ENCODE measurements at places on chromosomes 4 and X. TPM values are rescaled to one million over a fixed set of nuclear protein-coding genes. Genes with fewer than 3 reads are reported as not detected.

DNA sequence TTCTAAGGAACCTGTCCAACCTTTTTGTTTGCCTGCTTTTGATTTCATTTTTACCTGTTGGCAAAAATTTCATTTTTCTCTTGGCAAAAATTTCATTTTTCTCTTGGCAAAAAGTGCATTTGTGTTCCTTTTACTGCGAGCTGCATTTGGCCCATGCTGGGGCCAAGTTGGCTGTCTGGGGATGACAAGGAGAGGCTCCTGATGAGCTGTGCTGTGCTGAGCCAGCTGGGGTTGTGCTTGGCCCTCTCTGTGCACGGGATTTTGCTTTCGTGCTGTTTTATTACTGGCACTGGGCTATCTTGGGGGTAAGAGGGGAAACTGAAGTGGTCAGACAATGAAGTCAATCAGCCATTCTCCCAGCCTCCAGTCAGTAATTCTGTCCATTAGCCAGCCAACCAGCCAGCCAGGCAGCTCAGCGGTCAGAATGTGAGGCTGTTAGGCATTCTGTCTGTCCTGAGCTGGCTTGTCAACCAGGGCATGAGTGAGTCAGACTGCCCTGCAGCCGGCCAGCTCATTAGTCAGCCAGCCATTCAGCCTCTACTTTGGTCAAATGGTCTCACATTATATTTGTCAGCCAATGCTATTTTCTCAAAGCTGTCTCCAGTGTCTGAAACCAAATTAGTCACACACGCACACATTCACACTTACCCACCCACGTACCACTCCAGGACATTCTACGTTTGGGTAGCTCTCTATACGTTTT, 56.9 kb upstream of the PRPS1 start:
- no peak for DNase-seq

DNA sequence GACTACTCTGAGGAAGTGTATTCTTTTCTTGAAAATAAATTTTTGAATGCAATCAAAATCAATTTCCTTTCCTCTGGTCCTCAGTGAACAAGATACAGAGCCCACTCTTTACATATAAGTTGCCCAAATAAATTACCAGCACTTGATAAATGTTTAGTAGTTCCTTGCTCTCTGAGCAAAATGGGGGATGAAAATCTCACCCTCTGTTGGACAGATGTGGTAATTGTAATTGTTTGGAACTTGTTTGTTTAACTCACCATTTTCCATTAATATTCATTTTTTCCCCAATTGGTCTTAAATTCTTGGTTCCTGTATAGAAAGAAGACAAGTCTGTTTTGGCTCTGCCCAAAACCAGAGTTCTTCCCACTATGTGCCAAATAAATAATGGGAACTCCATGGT, 146.3 kb downstream of the LDB2 start:
- no peak for DNase-seq

GRCh38 chrX:129523079-129523911, at the start of gene SMARCA1:
TSS of gene SMARCA1 (minus strand) at chrX:129523490. CDS start at chrX:129523370, 120 bp downstream.
- DNase-seq: peak; percentile 4

- DNase-seq: no peak
Observed at GRCh38 chrX:40832723-40833122, 97.4 kb upstream of the MED14 start.

DNA sequence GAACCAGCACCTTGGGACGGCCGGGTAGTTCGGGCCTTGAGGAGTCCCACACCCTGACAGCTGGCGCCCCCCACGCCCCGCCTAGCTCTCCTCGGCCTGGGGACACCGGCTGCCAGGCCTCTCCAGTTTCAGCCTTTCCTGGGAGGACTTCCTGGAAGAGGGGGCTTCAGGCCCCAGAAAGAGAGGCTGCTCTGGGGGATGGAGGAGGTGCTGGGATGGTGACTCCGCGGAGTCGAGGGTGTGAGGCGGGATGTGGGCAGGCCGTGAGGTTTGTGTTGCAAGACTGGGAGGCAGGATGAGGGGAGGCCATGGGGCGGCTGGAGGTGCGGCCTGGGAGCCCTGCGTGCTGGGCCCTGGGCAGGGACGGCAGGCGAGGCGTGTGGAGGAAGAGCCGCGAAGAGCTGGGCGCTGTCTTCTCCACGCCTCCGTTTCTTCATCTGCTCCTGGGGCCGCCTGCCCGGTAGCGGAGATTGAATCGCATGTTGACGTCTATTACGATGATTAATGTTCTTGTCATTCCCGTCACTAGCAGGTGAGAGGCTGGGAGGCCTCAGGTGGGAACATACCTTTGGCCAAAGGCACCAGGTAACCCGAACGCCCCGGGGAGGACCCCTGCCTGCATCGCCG, 918 bp upstream of the FGFRL1 start:
- DNase-seq: peak; percentile 58

DNA sequence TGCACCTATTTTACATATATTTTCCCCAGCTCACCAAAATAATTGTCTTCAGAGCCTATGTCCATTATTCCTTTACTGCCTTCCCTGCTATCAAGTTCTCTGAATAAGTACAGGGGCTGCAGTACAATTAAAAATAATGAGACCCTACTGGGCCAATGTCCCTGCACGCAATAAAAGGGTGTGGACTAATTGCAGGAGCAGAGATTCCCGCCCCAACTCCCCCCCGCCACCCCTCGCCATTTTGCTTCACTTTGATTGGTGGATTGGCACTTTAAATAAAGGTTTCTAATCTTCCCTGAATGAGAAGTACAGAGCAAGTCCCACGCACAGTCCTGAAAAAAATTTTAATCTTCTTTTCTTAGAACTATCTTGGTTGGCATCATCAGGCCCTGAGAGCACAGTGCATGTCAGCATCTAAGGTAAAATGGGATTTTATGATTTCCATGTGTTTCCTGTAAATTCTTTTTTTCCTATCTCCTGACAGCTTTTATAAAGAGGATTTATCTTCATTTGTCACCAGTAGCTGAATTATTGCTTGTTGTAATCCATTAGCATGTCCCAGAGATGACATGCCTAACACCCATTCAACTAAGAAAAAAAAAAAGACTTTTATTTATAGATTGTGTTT, at the start of gene AMBN:
Gene AMBN (plus strand): TSS at position 302 of the 628 bp plus-strand sequence. CDS start 103 bp downstream, at position 405.
- DNase-seq: no peak

GRCh38 chr4:165379678-165380064, 863 bp downstream of the CPE start:
- DNase-seq: no peak

GRCh38 chr4:26051240-26051639, 137.2 kb downstream of the SMIM20 start:
- DNase-seq: no peak

DMD gene
- total RNA-seq: 0.40 TPM
